SHP77 treated with DMSO at 0.1 percent for 48 hours (cell line): ENCODE measurements at places on chromosomes 12 and 14.

DNA sequence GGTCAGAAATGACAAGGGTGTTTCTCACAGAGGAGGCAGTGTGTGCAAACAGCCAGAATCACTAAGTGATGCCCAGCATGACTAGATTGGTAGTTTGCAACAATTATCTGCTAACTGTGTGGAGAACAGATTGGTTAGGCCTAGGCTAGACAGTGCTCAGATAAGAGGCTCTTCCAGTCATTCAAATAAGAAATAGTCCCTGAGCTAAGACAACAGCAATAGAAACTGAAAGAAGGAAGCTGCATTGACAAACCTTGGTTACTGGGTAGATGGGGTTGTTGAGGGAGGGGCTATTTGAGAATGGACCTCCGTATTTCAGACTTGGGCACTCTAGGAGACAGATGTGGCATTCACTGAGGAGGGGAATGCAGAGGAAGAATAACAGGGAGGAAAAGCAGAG is 255.0 kb upstream of the NPAS3 start:
- no peak for DNase-seq

- no peak for DNase-seq
Observed at GRCh38 chr12:47801904-47802246, 17.8 kb downstream of the HDAC7 start.

DNA sequence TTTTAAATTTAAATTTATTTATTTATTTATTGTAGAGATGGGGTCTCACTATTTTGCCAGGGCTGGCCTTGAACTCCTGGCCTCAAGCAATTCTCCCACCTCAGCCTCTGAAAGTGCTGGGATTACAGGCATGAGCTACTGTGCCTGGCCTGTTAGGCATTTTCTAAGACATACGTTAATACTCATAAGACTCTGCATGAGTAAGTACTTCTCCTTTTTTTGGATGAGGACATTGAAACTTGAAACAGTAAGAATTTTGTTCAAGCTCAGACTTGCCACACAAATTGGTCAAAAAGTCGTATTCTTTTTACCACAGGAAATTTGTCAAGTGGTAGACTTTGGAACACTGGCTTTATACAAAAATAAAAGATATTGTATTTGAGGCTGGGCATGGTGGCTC is 187.4 kb upstream of the RASSF8 start:
- no peak for DNase-seq

- DNase-seq, result peak; percentile 10
Observed at GRCh38 chr14:80538633-80539375, 327.5 kb upstream of the DIO2 start.

DNA sequence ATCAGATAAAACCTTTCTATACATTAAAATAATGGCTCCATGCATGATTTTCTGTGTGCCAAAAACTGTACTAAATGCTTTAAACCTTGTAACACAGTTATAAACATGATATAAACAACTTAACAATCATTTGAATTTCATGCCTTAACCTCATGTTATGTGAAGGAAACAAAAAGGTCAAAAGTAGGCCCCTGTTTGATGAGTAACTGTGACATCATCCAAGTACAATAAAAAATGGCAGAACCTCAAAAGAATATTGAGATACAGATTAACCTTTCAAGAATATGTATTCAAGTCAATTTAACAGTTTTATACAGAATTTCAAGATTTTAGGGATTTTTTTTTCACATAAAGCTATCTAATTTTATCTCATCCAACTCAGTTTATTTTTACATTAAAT is 310.7 kb upstream of the DCN start:
- DNase-seq, result no peak

DNA sequence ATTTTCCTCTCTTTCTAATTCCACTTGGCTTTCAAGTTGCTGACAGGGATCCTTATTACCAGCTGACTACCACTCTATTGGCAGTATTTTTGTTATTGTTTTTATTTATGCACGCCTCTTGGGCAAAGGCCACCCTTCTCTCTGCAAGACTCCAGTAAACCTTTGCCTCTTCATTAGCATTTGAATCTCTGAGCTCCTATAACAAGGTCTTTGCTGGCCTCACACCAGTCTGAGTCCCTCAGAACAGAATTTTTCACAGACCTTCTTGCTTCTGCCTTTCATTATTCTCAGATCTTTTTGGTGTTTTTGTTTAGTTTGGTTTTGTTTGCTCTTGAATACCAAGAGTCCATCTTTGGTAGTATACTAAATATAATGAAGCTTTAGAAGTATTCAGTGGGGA is 145.9 kb downstream of the PDZRN4 start:
- DNase-seq, result no peak
